CD4-positive, alpha-beta T cell treated with Interleukin-6 at 100 ng/mL for 8 hours (primary cell): ENCODE measurements at places on chromosomes 6 and 20.
A peak's percentile ranks its signal among the peaks of the same experiment; 100 is the strongest.

DNA sequence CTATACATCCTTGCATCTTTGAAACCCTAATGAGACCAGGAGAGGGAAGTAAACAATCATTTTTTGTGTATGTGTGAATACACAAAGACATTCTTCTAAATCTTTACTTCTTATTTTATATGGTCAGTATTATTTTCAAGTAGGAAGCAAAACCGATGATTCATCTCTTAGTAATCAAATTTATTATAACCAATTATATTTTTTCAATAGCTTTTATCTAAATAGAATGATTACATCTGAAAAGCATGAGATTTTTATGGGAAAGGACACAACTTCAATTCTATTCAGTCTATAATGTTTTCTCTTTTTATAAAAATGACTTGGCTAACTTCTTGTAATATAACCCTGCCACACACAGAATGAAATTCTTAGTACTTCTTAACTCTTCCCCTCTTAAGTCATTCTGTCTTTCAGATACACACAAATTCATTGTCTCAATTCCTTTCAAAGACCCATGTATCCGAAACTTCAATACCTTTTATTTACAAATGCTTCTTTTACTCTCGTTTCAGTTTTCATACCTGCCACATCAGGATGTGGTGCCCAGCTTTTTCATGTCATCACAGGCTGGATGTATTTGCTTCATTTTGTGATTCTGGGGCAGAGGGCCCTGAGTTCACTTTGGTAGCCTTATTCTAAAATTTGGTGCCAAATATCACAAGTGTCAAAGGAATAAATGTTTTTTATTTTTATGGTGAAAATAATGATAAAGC, 227.0 kb downstream of the PHF3 start:
- no peak for DNase-seq

DNA sequence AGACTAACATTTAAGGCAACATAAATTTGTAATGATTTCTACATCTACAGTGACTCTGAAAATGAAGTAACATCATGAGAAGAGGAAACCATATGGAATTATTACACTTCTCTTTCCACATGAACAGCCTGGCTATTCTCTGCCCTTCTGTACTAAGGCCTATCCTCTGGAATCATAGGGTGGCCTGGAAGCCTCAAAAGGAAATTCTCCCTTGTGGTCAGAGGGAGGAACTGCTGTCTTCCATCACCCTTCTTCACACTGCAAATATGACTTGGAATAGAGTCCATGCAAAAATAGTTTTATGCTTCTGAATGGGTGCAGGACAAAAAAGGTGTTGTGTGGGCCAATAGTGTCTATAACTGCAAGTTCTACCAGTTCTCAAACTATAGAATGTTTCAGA, 44.6 kb upstream of the SH3BGRL2 start:
- no peak for DNase-seq

GRCh38 chr6:11683871-11684270, 94.7 kb downstream of the ADTRP start:
- DNase-seq = no peak

DNA sequence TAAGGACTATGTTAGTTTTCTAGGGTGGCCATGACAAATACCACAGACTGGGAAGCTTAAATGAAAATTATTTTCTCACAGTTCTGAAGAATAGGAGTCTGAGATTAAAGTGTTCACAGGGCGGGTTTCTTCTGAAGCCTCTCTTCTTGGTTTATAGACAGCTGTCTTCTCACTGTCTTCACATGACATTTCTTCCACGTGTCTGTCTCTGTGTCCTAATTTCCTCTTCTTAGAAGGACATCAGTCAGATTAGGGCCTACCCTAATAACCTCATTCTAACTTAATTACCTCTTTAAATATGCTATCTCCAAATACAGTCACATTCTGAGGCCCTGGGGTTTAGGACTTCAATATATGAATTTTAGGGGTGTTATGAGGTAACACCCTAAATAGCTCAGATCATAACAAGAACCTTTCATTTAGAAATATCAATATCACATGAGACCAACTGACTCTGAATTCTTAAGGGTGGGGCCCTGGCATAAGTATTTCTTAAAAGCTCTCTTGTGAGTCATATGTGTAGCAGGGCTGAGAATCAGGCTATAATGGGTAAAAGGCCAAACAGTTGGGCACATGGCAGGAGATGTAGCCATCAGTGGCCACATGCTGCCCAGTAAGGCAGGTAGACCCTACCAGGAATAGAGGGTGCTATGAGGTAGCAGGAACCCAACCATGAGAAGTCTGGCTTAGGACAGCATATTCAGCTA, 62.0 kb upstream of the TENT5A start:
- no peak for DNase-seq

DNA sequence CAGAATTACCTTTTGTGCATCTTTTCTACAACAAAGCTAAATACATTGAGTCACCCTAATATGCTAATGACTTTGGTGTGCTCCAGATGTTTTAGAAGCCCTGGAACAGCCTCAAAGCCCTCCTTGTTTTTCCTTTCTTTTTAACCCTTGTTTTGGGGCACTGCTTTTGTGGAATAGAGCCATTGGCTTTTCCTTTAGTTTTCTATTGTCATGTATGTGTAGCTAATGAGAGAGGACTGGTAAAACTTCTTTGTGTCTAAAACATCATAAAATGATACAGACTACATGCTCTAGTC, 158.8 kb downstream of the JARID2 start:
- DNase-seq = no peak

DNA sequence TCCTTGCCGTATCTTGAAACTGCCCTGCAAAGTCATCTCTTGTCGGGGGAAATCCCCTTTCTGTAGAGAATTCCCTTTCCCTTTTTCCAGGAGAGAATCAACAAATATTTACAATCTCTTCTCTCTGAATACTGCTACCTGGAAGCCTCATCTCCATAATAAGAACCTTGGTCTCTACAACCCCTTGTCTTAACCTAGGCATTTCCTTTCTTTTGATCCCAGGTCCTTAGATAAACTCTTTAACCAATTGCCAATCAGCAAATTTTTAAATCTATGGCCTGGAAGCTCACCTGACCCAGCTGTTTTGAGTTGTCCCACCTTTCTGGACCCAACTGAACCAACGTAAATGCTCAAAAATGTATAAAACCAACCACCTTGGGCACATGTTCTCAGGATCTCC, 30.6 kb upstream of the SEC63 start:
- no peak for DNase-seq

GRCh38 chr6:139153855-139154254, 19.0 kb downstream of the HECA start:
- DNase-seq = no peak

GRCh38 chr6:13339863-13340630, 11.7 kb upstream of the TBC1D7 start:
- DNase-seq = no peak

DNA sequence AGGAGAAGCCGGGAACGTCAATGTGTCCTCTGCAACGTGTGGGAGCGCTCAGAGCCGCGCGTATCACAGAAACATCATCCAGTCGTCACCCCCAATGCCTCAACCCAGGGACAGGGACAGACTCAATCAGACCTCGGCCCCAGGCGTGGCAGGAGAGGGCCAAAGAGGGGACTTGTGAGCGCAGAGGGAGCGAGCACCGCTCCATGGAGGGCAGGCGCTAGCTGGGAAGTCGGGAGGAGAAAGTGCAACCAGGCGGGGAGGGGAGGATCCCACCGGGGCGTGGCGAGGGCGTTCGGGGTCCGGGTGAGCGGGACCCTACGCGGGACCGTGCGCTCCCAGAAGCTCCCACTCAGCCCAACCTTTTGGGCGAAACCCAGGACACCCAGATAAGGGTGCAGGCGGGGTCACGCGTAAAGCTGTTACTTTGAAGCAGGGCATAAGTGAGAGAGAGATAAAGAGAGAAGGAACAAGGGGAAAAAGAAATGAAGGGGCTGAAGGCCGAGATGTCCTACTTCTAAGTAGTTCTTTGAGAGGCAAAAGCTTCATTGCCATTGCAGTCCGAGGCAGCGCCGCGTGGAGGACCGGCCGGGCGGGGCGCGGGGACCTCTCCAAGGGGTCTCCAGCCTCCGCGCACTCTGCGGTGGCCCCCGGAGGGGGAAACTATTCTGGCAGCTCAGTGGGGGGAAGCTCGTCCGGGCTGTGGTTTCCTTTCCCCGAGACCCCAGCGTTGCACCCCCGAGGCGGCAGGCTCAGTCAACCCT, 862 bp upstream of the SOBP start:
- DNase-seq = no peak

- no peak for DNase-seq
These were observed 695.9 kb downstream of the EPHA7 start for GRCh38 chr6:92723390-92723931.

- DNase-seq = no peak
These were observed 64.7 kb downstream of the SASH1 start for GRCh38 chr6:148407372-148407771.

DNA sequence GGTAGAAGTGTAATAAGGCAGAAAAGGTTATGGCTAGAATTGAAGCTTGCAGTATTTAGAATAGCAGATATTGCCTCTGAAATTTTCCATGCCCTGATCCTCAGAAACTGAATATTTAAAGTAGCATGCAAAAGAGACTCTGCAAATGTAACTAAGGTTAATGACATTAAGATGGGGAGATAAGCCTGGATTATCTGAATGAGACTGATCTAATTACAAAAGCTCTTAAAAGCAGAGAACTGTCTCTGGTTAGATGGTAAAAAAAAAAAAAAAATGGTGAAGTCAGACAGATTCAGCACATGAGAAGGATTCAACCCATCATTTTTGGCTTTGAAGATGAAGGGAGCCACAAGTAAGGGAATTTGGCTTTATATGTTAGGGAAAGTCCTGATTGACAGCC, 503.7 kb upstream of the IRAK1BP1 start:
- no peak for DNase-seq

- DNase-seq = no peak
These were observed 62.4 kb downstream of the FAM229B start for GRCh38 chr6:112149719-112150263.

- no peak for DNase-seq
These were observed 119.5 kb upstream of the KCNG1 start for GRCh38 chr20:51142448-51142847.

DNA sequence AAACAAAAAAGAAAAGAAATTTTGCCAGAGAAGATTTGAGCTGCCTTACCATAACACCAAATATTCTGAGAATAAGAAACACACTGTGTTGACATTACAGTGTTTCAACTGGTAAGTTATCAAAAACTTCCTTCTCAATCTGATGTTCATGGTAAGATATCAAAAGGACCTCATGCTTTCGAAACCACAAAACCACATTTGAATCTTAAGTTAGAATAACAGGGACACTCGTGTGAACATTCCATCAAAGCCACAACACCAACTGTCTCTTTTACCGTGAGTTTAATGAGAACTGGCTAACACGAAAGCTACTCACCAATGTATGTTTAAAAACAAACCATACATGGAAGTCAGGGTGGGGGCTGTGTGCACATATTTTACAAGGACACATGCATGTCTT, 73.0 kb upstream of the OPRM1 start:
- DNase-seq = peak; percentile 3

DNA sequence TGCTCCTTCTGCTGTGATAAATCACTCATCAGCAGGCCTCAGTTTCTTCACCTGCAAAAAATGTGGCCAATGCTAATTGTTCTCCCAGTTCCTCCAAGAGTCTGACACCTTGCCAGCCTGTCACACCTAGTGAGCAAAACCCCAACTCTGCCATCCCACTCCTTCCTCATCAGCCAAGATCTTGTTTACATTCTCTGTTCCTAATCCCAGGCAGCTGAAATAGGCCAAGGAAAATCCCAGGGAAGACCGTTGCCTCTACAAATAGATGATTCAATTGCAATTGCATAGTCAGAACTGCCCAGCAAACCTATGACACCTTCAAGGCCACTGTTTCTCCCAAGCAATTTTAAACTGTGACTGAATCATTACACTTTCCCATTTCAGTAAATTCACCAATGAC, 78.7 kb downstream of the GMDS start:
- DNase-seq = no peak

- DNase-seq = no peak
These were observed 13.3 kb downstream of the DNMT3B start for GRCh38 chr20:32775336-32775991.

- no peak for DNase-seq
These were observed 96.8 kb upstream of the SOX4 start for GRCh38 chr6:21496706-21497105.

- DNase-seq = no peak
These were observed 100.5 kb upstream of the FOXC1 start for GRCh38 chr6:1509241-1509640.

GRCh38 chr6:119879731-119880130, 530.2 kb upstream of the MAN1A1 start:
- DNase-seq = no peak

- DNase-seq = no peak
These were observed 3.3 kb downstream of the HSPA12B start for GRCh38 chr20:3735768-3736167.

DNA sequence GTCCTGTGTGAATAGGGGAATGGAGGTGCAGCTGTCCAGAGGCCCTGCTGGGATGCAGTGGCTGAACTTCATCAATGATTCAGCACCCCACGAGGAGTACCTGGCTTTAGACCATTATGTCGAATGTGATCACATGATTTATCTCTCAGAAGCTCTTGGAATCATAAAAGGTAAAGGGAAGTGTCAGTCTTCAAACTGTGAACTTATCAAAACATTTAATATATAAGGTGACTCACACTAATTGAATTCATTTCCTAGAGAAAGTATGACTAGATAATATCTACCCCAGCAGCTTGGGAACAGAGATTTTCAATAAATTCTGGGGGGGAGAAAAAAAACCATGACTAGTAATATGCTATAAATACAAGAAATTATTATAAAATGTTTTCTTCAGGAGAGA, 29.5 kb downstream of the ALDH8A1 start:
- no peak for DNase-seq

DNA sequence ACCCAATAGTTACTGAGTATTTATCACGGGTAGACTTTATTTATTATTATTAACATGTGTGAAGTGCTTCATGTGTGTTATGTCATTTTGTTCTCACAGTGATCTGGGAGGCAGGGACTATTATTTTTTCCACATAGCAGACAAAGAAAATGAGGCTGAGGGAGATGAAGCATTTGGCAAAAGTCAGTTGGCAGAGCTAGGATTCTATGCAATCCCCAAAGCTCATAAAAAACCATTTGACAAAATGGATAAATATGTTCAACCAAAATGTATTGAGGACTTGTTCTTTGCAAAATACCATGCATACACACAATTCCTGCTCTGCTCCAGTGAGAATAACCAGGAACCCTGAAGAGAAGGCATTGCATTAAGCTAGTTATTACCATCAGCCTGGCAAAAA, 184.4 kb downstream of the HS3ST5 start:
- DNase-seq = no peak

DNA sequence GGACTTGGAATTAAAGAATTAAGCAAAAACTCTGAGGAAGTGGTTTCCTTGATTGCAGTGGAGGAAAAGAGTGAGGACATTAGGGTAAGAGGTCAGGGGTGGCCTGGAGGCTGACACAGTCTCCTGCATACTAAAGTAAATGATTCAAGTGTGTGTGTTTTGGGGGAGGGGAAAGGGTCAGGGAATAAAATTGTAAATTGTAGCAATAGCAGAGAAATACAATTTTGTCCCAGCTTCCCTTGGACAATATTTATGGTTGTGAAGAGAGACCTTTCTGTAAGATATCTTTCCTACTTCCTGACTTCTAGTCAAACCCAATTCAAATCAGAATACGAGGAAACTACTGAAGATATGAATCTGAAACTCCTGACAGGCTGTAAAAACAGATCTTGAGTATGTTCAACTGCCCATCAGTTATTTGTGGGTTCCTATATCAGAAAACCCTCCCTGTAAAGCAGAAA, 143.4 kb upstream of the HMGN3 start:
- DNase-seq = no peak
